ENCODE measurements at places on chromosomes 13 and 19.
A peak's percentile ranks its signal among the peaks of the same experiment; 100 is the strongest.

DNA sequence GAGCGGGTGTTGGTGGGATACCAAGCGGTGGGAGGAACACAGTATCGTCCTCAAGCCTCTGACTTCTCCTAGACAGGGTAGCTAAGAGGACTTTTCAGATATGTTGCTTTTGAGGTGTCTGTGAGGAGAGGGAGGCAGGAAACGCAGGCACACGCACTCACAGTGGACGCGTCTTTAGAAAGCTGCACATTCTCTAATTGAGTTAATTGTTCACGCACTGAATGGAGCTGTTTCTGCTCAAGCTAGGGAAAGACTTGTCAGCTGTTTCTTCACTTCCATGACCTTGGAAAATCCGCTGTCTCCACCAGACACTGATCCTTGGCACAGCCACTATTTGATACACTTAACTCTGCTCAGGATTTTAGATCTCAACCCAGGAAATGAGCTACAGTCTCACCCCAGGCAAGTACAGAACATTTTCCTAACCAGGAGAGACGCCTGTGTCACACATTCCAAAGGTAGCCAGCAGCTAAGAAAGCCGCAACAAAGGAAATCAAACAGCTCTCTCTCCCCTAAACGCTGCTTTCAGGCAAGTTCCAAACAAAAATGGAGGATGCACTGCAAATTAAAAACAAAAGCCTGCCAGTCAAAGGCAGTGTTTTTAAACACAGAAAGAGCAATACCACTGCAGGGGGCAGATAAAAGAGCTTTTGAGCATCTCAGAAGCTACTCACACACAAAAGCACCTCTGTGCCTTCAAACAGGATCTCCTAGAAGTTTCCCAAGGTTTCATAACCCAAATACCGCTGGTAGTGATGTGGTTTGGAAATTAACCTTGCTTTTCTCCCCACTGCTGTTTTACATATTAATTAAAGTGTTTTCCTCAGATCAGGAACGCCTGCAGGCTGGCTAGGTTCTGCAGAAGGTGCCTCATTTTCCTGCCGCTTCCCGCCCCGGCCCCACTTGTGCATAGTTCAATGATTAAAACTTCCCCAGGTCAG is 57.3 kb downstream of the IRS2 start:
- DNase-seq = no peak

DNA sequence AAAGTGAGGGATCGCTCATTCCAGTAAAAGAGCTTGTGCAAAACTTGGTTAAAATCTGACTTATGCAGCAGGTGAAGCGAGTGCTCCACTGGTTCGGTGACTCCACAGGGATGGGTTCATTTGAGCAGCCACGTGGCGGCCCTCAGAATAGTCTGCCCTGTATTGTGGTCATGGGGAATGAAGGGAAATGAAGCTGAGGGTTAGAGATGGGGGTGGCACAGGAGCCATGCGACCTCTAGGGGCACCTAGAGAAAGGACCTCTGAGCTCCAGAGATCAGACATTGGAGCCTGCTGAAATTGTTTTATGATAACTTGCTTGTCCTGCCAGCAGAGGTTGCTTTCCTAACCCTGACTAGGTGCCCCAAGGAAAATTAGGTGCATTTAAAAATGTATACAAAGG is 26.6 kb downstream of the CBY2 start:
- peak; percentile 21 for DNase-seq

DNA sequence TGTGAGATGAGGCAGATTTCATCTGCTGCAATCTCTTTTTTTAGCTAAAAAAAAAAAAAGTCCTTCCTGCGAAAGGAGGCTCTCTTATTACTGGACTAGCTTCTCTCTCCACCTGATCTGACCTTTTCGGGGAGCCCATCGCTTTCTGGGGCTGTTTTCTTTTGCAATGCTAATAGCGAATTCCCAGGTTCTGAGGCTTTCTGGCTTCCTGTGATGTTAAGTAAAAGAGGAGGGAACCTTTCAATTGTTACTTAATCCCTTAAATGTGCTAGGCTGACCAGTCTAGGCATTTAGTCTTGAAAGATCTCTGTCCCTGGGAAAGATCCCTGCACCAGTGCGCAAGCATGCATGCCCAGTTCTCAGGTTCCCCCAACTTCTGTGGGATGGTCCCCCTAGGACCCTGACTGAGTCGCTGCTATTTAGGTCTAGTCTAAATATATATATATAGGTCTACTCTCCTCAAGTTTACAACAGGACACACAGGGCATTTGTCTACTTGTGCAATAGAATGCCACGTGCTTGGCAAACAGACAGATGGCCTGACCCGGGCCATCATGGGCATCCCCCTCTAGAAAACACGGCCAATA is 224.7 kb downstream of the ZNF536 start:
- no peak for DNase-seq

GRCh38 chr13:25288966-25289365 is 1.7 kb upstream of the MTMR6 start:
- no peak for DNase-seq

- peak; percentile 68 for DNase-seq
Observed at GRCh38 chr19:3034656-3035541, 5.8 kb upstream of the TLE2 start.

- DNase-seq = no peak
Observed at GRCh38 chr19:29612801-29613595, 6.9 kb downstream of the POP4 start.

GRCh38 chr19:4754248-4754647 is 30.6 kb upstream of the DPP9 start:
- DNase-seq = no peak

GRCh38 chr13:98599502-98600328 is 22.8 kb upstream of the STK24 start:
- DNase-seq = no peak

All from activated CD4-positive, alpha-beta T cell treated with anti-CD3 and anti-CD28 coated beads for 48 hours (primary cell).